Iris pigment epithelial cell (primary cell): ENCODE measurements at places on chromosomes 4 and X.

GRCh38 chrX:134981910-134982309, 8.9 kb upstream of the SMIM10 start:
- DNase-seq = no peak

- peak; percentile 73 for DNase-seq
Measured at GRCh38 chr4:41257257-41257901, 651 bp downstream of the UCHL1 start.

DNA sequence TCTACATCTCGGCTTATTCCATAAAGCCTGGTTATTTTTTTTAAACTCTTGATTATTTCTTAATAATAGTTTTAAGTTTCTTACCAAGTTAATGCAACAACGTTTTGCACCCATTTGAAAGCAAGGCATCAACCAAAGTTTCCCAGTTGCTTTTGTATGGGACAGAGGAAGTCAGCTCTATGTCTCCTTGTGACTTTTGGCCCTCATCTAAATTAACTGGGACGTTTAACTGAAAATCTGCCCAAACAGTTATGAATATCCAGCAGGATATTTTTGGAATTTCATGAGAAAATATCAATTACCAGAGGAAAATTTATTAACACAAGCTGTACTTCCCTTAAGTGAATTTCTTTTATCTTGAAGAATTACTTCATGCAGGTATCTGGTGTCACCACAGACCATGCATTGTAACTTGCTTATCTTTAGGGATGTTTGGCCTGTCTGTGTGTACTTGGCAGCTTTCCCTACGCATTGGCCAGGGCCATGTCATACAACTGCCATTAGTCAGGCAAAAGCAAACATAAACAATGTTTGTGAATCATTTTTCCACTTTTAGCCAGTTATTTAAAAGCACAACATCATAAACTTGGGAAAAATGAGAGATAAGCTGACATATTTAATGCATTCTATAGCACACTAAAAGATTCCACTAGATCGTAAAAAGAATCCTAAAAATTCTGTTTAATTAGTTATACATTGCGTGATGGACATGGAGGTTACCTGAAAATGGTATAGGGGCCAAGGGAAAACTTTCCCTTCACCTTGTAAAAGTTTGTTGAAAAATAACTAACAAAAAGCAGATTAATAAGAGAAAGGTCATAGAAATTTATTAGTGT, 101.4 kb upstream of the PDE5A start:
- peak; percentile 97 for DNase-seq

DNA sequence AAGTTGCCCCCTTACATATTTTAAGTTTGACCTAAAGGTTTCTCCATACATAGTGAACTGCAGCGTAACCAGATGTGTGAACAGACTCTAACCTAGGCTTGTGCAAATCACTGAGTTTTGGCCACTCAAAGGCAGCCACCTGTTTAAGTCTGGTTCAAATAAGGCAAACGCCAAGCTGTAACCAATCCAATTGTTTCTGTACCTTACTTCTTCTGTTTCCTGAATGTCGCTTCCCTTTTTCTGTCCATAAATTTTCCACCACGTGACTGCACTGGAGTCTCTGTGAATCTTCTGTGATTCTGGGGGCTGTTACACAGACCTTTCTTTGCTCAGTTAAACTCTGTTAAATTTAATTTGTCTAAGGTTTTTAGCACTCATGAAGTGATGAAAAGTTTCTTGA, 618.8 kb downstream of the GLUD2 start:
- DNase-seq = no peak

GRCh38 chrX:131923614-131924250, 99.4 kb upstream of the STK26 start:
- DNase-seq = no peak
